Effector CD8-positive, alpha-beta T cell (primary cell): ENCODE measurements at places on chromosomes 7 and 10.
A peak's percentile ranks its signal among the peaks of the same experiment; 100 is the strongest.

GRCh38 chr10:71950683-71951082 lies 13.5 kb upstream of the CHST3 start:
- no peak for DNase-seq

DNA sequence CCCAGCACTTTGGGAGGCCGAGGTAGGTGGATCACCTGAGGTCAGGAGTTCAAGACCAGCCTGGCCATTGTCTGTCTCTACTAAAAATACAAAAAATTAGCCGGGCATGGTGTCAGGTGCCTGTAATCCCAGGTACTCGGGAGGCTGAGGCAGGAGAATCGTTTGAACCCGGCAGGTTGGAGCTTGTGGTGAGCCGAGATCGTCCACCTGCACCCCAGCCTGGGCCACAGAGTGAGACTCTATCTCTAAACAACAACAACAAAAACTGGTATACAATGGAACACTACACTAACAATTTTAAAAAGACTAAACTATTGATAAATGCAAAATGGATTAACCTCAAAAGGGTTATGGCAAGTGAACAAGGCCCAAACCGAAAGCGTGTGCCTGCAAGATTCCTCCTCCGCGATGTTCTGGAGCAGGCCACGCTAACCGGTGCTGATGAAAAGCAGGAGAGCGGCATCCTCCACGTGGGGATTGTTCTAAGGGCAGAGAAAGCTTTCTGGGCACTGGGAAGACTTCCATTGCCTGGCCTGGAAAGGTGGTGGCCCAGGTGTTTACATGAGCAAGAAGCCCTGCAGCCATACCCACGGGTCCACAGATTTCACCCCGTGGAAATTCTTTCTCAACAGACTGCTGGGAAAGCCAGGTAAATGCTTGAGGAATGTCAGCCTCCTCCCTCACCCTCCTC lies 53.8 kb downstream of the PDGFA start:
- no peak for DNase-seq

DNA sequence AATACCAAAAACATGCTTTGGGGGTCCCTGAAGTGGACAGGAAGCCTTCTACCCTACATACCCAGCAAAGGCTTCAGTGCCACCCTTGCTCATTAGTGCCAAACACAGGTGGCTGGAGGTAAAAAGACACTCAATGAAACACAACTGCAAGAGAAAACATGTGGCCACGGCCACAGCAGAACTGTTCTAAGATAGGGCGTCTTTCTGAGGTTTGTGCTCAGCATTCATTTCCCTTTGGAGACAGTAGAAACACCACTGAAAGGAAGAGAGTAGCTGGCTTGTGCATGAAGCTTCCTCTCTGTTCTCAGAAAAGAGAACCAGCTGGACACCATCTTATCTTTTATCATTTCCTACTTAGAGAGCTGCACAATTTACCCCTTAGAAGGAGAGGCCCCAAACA lies 143.0 kb downstream of the PLXNA4 start:
- no peak for DNase-seq

DNA sequence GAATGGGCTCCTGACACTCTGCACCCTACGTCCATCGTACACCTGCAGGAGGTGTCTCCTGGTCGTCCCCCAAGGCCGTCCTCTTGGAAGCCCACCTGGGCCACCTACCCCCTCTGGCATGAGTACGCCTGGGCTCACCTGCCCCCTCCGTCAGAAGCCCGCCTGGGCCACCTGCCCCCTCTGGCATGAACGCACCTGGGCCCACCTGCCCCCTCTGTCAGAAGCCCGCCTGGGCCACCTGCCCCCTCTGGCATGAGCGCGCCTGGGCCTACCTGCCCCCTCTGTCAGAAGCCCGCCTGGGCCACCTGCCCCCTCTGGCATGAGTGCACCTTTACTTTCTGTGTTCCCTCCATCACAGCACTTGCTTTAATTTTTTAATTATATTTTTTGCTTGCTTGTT lies 401.2 kb downstream of the PTPRN2 start:
- no peak for DNase-seq

- DNase-seq = no peak
Measured at GRCh38 chr7:33667196-33667595, 238.1 kb upstream of the BMPER start.

GRCh38 chr7:1692515-1693418 lies 22.7 kb downstream of the ELFN1 start:
- no peak for DNase-seq

- no peak for DNase-seq
Measured at GRCh38 chr10:30436191-30436611, 2.2 kb downstream of the MAP3K8 start.

DNA sequence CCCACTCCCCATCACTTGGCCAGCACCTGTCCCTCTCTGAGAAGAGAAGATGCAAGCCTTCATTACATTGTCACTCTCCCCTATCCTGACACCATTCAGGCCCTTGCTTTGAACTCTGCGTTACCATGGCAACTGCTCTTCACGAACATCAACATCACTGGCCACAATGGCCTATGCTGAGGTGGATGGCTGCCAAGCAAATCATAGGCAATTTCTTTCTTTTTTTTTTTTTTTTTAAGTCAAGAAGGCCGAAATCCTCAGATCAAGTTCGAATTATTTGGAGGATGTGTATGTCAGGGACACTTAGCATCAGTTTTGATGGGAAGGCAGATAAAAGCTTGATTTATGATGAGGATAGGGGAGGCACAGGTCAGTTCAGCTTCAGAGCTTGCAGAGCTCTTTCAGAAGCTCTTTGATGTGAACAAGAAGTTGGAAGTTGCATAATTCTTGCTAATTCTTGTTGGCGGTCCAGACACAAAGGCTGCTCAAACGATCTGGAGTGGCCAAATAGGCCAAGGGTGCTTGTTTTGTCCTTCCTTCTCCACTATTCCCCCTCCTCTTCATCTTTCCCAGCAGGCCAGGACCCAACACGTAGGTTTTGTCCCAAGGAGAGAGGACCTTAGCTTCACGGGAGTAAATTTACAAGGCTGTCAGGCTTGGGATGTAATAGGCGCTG lies 179.9 kb upstream of the NPVF start:
- no peak for DNase-seq

DNA sequence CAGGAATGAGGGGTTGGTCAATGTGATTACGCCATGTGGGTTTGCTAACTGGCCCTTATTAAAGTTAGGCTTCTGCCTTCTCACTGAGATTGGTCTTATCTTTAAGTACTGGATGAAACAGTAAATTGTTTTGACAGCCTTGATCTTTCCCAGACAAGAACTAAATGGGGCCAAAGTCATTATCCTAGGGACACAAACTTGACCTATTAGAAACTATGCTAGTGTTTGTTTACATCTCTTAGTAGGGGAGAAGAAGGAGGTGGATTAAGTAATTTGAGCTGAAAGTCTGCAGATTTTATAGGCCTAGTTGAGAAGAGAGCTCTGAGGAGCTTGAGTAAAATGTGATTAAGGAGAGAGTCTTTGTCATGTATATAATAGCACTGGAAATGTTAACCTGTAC lies 386.9 kb downstream of the HTR7 start:
- no peak for DNase-seq

- no peak for DNase-seq
Measured at GRCh38 chr10:127849224-127849623, 43.5 kb downstream of the CLRN3 start.

GRCh38 chr10:104209575-104210198 lies 22.5 kb downstream of the CFAP43 start:
- DNase-seq = peak; percentile 19

- no peak for DNase-seq
Measured at GRCh38 chr7:128215281-128215680, 25.8 kb upstream of the LEP start.

- no peak for DNase-seq
Measured at GRCh38 chr10:97851341-97852001, 1.8 kb downstream of the GOLGA7B start.

DNA sequence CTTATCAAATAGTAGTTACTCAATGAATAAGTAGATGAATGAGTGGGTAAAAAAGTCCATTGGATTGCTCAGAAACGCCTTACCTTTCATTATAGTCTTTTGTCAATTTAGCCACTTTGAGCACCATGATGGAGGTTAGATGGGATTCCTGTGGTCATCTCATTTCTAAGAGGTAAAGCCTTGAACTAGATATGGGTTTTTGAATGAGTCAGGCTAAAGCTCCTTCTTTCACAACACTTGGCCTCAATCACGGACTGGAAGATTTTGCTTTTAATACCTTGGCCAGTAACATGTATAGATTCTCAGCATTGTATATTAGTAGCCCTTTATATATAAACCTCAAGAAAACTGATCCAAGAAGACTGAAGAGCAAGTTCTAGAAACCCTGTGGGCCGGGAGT lies 99.7 kb upstream of the CCDC6 start:
- no peak for DNase-seq

- no peak for DNase-seq
Measured at GRCh38 chr10:31014161-31014875, 17.3 kb downstream of the ZNF438 start.

GRCh38 chr7:83001362-83002040 lies 161.2 kb downstream of the PCLO start:
- DNase-seq = no peak

GRCh38 chr7:78141522-78142281 lies 343.1 kb downstream of the PHTF2 start:
- DNase-seq = no peak

- DNase-seq = no peak
Measured at GRCh38 chr7:9698375-9698774, 1265.0 kb downstream of the NXPH1 start.

- no peak for DNase-seq
Measured at GRCh38 chr7:114944745-114945625, 23.1 kb downstream of the MDFIC start.

- DNase-seq = no peak
Measured at GRCh38 chr7:116530107-116530820, 5.4 kb downstream of the CAV1 start.

DNA sequence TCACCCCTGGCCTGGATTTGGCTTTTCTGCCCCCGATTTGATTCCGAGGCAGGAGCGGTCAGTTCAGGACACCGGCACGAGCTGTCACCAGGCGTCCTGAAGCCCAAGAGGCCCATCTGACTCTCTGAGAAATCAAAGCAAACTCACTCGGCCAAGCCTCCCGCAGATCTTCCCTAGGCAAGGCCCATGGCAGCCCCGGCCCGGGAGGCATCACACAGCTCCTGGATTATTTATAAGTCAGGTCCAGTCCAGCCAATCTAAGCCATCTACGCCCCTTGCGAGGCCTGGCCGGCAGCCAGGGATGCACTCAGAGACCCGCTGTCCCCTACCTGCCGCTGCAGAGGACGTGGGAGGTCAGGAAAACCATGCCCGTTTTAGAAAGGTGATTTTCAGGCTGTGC lies 87.3 kb upstream of the DIP2C start:
- DNase-seq = no peak

GRCh38 chr10:24383681-24384106 lies 174.8 kb downstream of the KIAA1217 start:
- no peak for DNase-seq

GRCh38 chr10:130757271-130757670 lies 554.2 kb downstream of the TCERG1L start:
- no peak for DNase-seq

- no peak for DNase-seq
Measured at GRCh38 chr7:5360971-5361370, 62.7 kb downstream of the TNRC18 start.

DNA sequence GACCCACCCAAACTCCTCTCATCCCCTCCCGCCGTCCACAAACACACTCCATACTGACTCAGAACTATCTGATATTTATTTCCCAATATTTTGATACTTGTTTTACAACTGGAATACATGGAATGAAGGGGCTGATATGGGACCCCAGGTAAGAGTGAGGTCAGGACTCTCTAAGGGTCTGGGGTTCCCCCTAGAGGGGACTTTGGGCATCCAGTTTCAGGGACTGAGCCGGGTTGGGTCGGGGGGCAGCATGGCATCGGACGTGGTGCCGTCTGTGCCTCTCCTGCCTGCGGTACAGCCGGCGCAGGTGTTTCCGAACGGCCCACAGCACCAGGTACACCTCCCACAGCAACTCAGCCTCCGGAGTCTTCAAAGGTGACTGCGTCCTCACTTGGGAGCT lies 7.5 kb downstream of the SPACDR start:
- no peak for DNase-seq

- DNase-seq = no peak
Measured at GRCh38 chr7:27237735-27238334, 4.8 kb upstream of the EVX1 start.

GRCh38 chr7:2211259-2211880 lies 21.4 kb downstream of the MAD1L1 start:
- DNase-seq = no peak

- DNase-seq = no peak
Measured at GRCh38 chr7:21355406-21355874, 72.4 kb upstream of the SP4 start.

- DNase-seq = no peak
Measured at GRCh38 chr7:29471444-29472138, 92.0 kb upstream of the PRR15 start.

DNA sequence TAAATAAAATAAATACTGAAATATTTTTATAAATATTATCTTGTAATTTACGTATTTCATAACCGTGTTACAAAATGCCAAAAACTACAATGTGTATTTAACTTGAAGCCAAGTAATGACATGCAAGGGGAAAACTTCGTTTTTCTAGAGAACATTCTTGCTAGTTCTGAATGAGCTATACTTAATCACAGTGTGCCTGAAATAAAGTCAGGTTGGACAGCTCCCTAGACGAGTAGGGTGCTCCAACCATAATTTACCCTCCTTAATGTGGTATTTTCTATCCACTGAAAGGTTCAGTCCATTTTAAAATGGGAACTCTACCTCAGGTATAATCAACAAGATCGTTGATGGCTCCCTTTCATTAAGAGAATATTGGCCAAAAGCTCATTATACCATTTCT lies 194.5 kb upstream of the AHR start:
- no peak for DNase-seq

GRCh38 chr10:76910184-76910962 lies 727.2 kb downstream of the KCNMA1 start:
- DNase-seq = no peak

GRCh38 chr10:130934293-130935127 lies 377.0 kb downstream of the TCERG1L start:
- DNase-seq = no peak

DNA sequence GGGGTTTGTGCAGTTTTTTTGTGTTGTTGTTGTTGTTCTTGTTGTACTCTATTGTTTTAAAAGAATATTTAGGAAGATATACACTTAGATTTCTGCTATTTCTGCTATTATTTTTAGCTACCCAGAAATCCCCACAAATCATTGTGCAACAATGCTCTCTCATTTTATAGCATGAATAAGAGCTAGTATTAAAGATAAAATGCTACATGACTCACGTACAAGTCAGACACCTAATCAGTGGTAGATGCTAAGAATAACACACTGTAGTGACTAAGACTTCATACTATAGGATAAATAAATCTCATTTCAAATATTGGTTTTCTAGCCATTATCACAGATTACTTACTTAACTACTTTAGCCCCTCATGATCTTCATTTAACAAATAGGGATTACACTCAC lies 920.5 kb downstream of the KCNMA1 start:
- DNase-seq = no peak
